Gastroesophageal sphincter (tissue), 4 donors: ENCODE measurements at places on chromosomes 4 and X.

DNA sequence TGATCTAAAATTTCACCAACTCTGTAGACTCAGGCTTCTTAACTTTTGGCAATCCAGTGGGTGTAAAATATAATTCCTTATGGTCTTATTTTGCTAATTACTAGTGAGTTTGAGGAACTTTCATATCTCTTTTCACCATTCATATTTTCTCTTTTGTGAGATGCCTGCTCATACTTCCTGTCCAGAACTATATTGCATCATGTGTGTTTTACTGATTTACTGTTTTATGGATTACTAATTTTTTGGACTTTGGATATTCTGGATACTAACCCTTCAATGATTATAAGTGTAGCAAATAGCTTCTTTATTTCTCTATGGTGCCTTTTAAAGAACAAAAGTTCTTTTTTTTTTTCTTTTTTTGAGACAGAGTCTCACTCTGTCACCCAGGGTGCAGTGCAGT, 20.6 kb downstream of the GSX2 start:
- ATAC-seq = no peak

DNA sequence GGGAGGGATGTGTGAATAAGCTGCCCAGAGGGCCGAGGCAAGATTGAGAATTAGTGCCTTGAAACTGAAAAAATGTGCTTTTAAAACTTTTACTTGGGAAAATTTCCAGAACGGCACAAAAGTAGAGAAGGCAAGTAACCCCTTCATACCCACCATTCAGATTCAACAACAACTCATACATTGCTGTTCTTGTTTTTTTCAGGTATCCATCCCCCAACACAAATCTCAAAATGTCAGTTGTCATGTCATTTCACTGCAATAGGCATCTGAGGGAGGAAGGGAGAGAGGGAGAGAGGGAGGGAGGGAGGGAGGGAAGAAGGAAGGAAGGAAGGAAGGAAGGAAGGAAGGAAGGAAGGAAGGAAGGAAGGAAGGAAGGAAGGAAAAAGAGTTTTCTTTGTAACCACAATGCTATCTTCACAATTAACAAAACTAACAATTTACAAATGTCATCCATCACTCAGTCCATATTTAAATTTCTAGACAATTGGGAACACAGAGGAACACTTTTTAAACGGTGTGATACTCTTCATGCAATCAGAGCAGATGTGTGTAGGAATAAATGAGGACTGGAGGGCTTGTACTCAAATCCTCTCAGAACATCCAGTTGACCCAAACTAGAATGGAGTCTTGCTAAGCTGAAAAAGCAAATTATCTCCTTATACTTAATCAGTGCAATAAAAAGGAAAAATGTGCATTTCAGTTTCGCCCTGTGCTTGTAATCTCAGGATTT, 54.8 kb upstream of the ADGRG2 start:
- no peak for ATAC-seq

- no peak for ATAC-seq
Measured at GRCh38 chr4:81471298-81471587, 464 bp downstream of the RASGEF1B start.

DNA sequence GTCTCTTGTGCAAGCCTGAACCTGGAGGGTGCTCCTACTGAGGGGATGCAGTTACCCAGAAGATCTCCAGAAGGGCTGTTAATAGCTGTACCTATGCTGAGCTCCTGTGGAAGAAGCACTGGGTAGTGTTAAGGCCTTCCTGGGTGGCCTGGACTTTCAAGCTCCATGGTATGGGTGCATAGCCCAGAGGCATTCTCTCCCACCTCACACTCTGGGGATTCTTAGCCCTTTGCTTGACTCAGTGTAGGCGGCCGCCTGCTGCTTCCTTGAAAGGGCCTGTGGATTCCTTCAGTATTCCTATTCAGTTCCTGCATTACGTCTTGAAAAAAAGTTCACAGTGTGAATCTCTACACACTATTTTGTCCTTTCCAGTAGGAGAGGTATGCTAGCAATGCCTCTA, 235.7 kb upstream of the MAGEB16 start:
- ATAC-seq = no peak

DNA sequence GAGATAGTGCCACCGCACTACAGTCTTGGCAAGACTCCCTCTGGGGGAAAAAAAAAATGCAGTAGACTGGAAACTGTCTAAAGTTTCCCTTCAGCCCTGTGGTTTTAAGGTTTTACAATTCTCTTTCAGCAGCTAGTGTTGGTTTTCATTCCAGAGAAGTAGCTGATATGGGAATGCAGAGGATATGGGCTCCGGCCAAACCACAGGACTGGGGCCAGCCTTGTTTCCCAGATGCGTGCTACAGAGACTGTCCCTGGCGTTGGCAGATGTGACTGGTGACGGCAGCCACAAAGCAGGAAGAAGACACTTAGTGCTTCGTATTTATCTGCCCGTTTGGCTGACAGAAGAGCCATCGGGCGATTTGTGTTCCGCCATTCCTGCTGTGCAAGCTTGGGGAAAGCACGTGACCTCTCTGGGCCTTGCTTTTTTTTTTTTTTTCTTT, 43.2 kb downstream of the ZBTB49 start:
- ATAC-seq = no peak

DNA sequence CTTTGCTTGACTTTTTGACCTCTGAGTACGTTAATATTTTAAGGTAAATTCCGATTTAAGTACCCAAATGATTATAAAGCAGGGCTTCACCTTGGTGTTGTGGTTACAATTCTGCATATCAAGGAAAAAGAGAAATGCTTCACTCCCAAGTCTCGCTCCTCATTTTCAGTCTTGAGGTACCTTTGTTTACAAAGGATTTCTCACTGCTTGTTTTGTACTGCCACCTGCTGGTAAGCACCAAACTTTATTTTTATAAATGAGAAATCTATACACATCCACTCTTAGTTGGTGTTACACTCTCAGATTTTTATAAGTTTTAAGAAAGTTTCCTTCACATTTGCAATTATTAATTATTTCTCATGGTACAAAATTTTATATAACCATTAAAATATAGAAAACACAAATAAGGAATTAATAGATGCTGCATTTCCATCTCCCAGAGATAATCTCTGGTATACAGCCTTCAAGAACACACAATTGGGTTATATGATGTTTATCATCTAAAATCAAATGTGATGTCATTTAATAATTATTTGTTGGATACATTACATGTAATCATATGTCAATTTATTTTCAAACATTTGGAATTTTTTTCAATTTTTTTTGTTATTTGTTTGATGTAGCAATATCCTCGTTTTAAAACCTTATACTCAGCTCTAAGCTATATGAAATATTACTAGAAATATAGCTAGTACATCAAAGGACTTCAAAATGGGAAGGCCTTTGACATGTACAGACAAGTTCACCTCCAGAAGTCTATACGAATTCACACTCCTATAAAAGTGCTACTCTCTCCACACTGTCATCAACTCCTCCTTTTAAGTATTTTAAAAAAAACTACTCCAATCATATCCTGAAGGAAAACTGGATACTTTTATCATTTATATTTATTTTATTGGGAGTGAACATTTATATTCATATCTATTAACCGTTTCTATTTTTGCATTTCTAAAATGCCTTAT, 179.9 kb downstream of the KCNIP4 start:
- no peak for ATAC-seq

- ATAC-seq = no peak
Measured at GRCh38 chrX:44529310-44529709, 13.3 kb downstream of the FUNDC1 start.

DNA sequence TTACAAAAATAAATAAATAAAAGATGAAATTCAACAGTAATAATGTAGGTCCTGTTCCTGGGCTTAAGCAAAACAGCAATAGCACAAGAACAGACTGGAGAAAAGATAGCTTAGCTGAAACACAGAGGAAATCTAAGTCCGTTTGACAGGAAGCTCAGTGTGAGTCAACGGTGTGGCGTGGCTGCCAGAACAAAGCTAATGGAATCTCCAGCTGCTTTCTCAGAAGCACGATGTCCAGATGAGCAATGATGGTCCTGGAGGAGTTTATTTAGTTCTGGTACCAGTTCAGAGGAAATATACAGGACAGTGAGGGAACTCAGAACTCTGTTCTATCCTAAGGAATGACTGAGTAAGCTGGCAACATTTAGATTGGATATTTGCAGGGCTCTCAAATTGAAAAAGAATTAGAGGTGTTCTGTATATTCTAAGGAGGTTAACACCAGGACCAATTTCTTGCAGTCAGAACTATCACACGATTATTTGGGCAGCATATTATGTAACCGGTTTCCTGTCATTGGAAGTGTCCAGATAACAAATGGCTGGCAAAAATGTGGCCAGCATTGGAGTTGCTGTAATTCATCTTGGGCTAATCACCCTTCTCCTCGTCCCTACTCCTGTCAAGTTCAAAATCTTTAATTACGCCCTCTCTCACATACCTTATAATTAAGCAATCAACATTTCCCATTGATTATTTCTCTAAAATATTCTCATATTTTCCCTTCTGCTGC, 12.7 kb downstream of the GAB3 start:
- ATAC-seq = peak; percentile 77

GRCh38 chr4:84341559-84341958, 157.5 kb downstream of the NKX6-1 start:
- ATAC-seq = no peak

- no peak for ATAC-seq
Measured at GRCh38 chr4:32180086-32180485, 1459.9 kb downstream of the PCDH7 start.

DNA sequence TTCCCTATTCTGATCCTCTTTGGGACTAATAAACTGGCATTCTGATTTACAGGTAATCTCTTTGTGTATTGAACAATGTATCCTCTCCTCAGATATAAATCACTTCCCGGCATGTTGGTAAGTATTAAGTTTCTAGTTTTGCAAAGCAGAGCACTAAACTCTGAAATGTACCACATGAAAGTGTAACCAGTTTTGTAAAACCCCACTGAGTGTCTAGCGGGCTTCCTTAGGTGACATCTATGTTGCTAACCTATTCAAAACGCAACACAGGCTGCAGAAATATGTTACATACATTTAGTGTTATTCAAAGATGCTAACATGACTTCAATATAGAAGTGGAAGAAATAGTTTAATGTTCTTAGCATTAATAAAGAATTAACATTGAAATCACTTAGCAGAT, 25.2 kb downstream of the DNAJB14 start:
- no peak for ATAC-seq

DNA sequence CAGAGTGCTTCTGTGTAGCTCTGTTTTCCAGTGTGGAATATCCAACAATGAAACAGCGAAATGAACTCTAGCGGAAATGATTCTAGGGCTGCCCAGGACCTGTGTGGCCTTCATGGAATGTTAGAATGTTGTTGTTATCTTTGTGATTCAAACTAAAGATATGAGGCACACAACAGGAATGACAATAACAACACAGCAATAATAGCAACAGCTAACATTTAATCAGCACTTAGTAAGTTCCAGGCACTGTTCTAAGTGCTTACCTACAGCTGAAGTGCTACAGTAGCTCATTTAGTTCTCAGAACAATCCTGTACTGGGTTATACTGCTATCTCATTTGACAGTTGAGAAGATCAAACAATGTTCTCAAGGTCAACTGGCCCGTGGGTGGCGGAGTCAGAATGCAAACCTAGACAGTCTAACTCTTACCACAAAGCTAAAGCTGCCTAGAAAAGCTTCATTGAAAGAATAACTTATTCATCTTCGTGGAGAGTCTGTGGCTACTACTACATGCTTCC, 63.7 kb downstream of the MAML3 start:
- ATAC-seq = no peak

DNA sequence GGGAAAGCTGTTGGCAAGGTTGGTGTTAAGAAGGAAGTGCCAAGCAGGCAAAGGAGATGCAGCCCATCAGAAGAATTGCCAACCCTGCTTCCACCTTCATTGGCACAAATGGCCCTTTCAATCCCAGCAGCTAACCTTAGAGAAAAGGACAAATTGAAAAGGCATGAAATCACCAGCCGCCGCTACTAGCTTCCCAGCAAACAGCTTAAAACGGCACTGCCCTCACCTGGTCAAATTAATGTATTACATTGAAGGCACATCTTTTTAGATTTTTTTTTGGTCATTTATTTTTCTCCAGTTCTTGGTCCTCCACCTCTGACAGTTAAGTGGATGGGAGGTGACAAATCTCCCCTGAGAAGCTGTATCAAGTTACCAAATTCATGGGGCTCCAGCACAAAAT, 51.0 kb upstream of the NHSL2 start:
- no peak for ATAC-seq

GRCh38 chrX:112259375-112259774, 176.8 kb upstream of the TRPC5 start:
- ATAC-seq = no peak

DNA sequence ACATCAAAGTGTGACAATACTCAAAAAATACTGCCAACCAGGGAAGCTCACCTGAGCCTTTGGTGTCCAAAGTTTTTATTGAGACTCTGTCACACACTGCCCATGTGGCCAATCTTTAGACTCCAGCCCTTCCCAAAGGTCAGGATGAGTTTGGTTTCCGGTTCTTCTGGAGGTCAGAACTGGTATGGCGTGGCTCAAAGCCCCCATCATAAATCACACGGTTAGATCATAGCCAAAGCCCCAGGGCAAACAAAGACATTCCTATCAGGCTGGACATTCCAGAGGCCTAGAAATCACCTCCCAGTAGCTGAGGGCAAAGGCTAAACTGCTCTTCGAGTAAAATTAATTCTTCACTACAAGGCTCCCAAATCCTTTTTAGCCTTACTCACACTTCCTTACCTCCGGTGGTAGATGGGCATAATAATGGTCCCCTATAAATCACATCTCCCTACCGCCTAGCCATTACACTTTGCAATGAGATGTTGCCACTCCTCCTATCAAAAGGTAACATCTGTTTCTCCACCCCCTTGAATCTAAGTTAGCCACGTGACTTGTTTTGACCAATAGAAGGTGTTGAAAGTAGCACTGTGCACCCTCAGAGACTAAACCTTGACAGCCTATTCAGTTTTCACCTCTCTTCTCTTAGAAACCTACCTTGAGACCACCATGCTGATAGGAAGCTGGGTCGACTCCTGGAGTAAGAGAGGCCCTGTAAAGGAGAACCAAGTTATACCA, 137.8 kb upstream of the DUSP21 start:
- no peak for ATAC-seq

GRCh38 chrX:55816023-55816422, 98.5 kb downstream of the RRAGB start:
- no peak for ATAC-seq

DNA sequence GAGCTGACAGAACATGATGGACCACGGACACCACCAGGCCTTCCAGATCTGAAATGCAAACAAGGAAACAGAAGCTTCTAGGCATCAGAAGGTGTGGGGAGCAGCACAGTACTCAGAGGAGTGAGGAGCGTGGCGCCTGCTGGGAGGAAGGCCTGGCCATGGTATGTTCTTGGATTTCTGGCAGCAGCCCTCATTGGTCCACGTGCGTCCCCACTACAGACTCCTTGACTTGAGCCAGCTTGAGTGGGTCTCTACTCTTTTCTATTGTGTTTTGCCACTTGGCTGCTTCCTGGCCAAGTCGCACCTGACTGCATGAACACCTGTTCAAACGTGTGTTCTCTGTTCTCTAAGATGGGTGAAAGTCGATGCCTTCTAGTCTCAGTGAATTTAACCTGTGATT, 18.0 kb downstream of the ZNF275 start:
- no peak for ATAC-seq

DNA sequence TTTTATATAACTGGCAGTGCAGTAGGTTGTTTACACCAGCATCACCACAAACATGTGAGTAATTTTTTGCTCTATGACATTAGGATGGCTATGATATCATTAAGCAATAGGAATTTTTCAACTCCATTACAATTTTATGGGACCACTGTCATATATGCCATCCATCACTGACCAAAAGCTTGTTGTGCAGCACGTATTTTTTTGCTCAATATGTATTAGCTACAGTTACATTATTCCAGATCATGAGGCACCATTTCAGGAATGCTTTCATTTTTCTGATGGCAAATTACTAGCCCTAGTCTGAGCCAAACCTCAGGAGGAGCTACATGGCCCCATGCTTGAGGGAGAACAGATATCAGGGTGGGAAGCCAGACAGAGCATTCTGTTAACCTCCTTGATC, 56.8 kb upstream of the DCLK2 start:
- ATAC-seq = no peak
